Vagina (tissue), 2 donors: ENCODE measurements at places on chromosomes 3 and 15.

- peaks cover 18% of the 10 kb centered on the region for H3K4me1 ChIP-seq
- no peaks in the 10 kb centered on the region for H3K36me3 ChIP-seq
- no peak for DNase-seq
- H3K27ac ChIP-seq: no peak overlapping the region
- H3K27me3 ChIP-seq: no peaks in the 10 kb centered on the region
- H3K4me3 ChIP-seq: no peak overlapping the region
Measured at GRCh38 chr15:62647202-62647842, 395.2 kb upstream of the TPM1 start.

- H3K27ac ChIP-seq: no peak overlapping the region
- DNase-seq: no peak
- no peaks in the 10 kb centered on the region for H3K27me3 ChIP-seq
- H3K4me1 ChIP-seq: no peaks in the 10 kb centered on the region
Measured at GRCh38 chr3:56087451-56088053, 380.7 kb downstream of the ERC2 start.

- H3K4me1 ChIP-seq: no peaks in the 10 kb centered on the region
- H3K27ac ChIP-seq: no peak overlapping the region
- no peak for DNase-seq
- no peaks in the 10 kb centered on the region for H3K36me3 ChIP-seq
Measured at GRCh38 chr3:99981138-99981537, 133.2 kb downstream of the FILIP1L start.

DNA sequence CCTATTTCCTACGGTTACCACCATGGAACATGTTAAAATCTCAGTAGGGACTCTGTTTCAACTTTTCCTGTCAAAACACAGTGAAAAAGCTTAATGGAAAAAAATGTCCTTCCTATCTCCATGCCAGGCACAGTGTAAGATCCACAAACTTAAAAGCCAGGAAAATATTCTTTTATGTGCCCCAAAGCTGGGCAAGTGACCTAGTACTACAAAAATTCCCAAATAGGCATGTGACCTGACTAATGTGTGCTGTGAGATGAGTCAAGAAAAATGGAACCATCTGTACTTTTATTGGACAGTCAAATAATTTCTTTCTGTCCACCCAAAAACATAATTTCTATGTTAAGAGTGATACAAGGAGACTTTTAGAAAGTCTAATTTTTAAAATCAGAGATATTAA is 406.0 kb downstream of the ZBTB20 start:
- peaks cover 10% of the 10 kb centered on the region for H3K4me1 ChIP-seq
- no peak for DNase-seq
- H3K27me3 ChIP-seq: no peaks in the 10 kb centered on the region
- no peak overlapping the region for H3K4me3 ChIP-seq
- H3K27ac ChIP-seq: no peak overlapping the region
- no peaks in the 10 kb centered on the region for H3K36me3 ChIP-seq

DNA sequence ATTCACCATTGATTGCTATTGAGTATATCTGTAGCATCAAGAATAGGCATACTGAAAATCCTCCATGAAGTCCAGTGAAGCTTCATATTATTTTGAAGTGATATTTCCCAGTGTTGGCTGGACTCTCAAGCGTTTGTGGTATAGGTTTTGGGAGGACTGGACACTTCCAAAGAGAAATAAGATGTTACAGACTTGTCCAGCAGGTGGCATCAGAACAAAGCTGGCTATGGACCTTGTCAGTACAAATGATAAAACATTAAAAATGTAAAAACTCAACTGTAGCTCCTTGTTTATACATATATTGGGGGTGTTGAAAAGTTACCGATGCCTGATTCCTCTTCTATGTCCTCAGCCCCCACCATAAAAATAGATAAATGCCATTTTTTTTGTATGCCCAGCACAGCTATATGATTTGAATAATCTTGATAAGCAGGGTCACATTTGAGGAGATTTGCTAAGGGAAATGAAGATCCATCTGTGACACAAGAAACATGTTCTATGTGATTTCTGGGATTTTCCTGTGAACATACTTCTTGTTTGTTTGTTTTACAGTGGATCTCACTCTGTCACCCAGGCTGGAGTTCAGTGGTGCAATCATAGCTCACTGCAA is 54.5 kb upstream of the GOLGA6B start:
- no peak for DNase-seq
- no peaks in the 10 kb centered on the region for H3K27me3 ChIP-seq
- H3K36me3 ChIP-seq: no peaks in the 10 kb centered on the region
- H3K4me3 ChIP-seq: no peak overlapping the region
- no peak overlapping the region for H3K27ac ChIP-seq
- H3K4me1 ChIP-seq: no peaks in the 10 kb centered on the region

- DNase-seq: no peak
- no peak overlapping the region for H3K27ac ChIP-seq
- H3K27me3 ChIP-seq: no peaks in the 10 kb centered on the region
- no peak overlapping the region for H3K4me3 ChIP-seq
- H3K36me3 ChIP-seq: no peaks in the 10 kb centered on the region
Measured at GRCh38 chr3:54321520-54321919, 199.2 kb downstream of the CACNA2D3 start.

- H3K4me1 ChIP-seq: peaks cover 30% of the 10 kb centered on the region
- no peak for DNase-seq
- no peak overlapping the region for H3K27ac ChIP-seq
- no peaks in the 10 kb centered on the region for H3K27me3 ChIP-seq
- H3K4me3 ChIP-seq: no peak overlapping the region
- no peaks in the 10 kb centered on the region for H3K36me3 ChIP-seq
Measured at GRCh38 chr15:80775338-80775737, 3.8 kb upstream of the CEMIP start.

- H3K27ac ChIP-seq: no peak overlapping the region
- no peak overlapping the region for H3K4me3 ChIP-seq
- no peak for DNase-seq
- no peaks in the 10 kb centered on the region for H3K36me3 ChIP-seq
- no peaks in the 10 kb centered on the region for H3K27me3 ChIP-seq
Measured at GRCh38 chr3:131193641-131194238, 167.1 kb downstream of the NEK11 start.

GRCh38 chr3:73046195-73046594 is 15.3 kb upstream of the EBLN2 start:
- DNase-seq: no peak
- H3K4me1 ChIP-seq: peaks cover 46% of the 10 kb centered on the region
- H3K27ac ChIP-seq: no peak overlapping the region
- H3K4me3 ChIP-seq: no peak overlapping the region

DNA sequence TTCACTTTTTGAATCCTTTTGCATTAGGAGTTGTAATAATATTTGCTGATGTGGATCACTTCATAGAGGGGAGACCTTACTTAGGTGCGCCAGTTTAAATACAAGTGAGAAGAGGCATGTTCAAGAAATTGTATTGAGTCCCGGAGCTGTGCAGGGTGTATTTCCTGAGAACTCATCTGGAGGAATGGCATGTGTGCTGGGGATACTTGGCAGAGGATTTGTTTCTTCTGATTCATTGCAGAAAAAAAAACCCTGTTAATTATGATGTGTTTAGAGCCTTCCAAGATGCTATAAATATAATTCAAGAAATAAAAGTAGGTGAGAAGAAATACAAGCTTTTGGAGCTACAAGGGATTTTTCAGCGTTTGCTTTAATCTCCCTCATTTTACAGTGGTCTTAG is 97.6 kb downstream of the TPRG1 start:
- H3K4me3 ChIP-seq: no peak overlapping the region
- H3K27ac ChIP-seq: no peak overlapping the region
- H3K36me3 ChIP-seq: no peaks in the 10 kb centered on the region

GRCh38 chr3:30289324-30289723 is 317.1 kb upstream of the TGFBR2 start:
- H3K4me3 ChIP-seq: no peak overlapping the region
- H3K27ac ChIP-seq: no peak overlapping the region
- H3K27me3 ChIP-seq: no peaks in the 10 kb centered on the region

DNA sequence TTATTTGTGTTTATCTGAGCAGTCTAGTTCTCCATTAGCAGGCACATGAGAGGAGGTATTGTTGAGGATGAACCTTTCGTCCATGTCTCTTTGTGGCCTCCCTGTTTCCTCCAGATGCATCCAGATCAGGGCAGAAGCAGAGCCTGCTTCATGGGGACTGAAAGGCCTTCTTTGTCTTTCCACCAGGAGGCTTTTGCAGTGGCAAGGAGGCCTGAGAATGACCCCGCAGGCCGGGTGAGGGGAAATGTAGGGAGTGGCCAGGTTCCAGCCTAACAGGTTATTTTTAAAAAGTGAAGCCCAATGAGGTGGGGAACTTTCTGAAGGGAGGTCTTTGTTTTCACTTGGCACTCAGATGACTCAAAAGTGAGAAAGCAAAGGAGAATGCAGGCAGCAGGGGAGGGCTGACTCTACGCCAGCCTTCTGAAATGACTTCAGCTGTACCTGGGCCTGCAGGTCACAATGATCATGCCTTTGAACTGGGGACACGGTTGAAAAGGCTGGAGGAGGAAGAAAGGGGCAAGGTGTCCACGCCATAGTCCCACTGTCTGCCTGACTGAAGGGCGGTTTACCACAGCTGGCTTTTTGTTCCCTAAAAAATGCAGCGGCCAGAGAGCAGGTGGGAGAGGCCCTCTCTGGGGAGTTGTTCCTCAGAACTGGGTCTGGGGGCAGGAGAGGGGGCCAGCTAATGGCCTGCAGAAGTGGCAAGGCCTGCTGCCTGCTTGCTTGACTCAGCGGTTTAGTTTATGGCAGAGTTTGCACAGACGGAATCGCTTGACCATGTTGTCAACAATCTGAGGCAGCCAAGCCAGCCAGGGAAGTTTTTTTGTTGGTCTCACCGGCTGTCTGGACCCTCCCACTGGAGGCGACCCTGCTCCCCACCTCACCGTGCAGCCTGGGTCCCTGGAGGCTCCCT is 28.7 kb downstream of the CMTM7 start:
- no peaks in the 10 kb centered on the region for H3K27me3 ChIP-seq
- H3K36me3 ChIP-seq: no peaks in the 10 kb centered on the region
- H3K4me1 ChIP-seq: peaks cover 33% of the 10 kb centered on the region
- peak overlapping the region; percentile 9 for H3K27ac ChIP-seq

DNA sequence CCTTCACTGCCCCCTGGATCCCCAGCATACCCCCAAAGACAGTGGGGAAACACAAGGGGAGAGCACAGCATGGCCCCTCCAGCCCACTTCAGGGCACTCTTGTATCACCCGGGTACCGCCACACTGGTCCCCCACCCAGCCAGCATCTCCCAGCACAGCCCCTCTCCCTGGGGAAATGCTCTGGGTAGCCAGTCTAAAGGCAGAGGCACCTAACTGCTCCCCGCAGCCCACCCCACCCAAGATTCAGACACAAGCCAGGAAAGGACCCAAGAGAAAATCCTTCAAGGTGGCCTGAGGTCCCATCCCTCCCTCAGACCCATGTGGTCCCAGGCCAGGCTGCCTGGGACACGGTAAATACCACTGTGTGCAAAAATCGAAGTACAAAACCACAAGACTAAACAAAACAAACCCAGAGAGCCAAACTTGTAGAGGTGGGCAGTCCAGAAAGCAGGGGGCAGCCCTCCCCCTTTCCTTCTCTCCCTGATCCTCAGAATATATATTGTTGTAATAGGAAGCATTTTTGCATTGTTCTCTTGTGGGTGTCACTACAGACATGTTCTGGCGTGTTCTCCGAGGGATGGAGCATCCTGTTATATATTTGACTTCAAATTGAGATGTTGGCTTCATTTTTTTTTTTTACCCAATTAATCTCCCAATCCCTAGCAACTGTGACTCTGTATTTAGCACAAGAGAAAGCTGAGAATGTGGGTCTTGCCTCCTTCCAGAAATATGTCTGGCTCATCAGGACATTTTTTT is 51.7 kb downstream of the GRIP2 start:
- H3K36me3 ChIP-seq: peaks cover 9% of the 10 kb centered on the region
- H3K27ac ChIP-seq: no peak overlapping the region
- no peak overlapping the region for H3K4me3 ChIP-seq
- H3K27me3 ChIP-seq: no peaks in the 10 kb centered on the region

- no peaks in the 10 kb centered on the region for H3K36me3 ChIP-seq
- no peak overlapping the region for H3K27ac ChIP-seq
- no peak overlapping the region for H3K4me3 ChIP-seq
- no peaks in the 10 kb centered on the region for H3K27me3 ChIP-seq
- peaks cover 17% of the 10 kb centered on the region for H3K4me1 ChIP-seq
Measured at GRCh38 chr3:120033596-120033995, 60.7 kb downstream of the GSK3B start.

DNA sequence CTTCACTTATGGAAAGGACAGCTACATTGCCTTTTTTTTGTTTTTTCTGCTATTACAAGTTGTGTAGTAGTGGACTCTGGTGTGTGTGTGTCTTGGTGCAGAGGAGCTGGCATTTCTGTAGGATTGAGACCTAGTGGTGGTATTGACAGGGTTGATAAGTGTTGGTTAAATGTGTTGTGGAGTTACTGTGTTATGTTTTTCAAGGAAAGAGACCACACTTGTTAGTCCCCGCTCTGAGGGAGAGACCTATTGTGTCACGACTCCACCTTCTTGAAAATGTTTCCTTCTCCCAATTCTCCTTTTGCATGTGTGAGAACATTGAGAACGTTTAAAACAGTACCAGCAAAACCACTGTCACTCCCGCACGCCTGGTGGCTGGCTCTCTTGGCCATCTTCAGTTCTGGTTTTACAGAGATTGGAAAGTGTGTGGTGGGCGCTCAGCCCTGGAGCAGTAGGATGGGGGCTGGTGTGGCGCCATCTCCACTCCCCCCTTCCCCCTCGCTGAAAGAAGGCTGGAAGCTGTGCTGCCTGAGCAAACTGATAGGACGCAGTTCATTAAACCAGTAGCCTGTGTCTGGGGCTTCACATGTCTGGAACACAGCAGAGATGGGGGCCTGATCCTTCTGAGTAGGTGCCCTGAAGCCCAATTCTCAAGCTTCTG is 5.5 kb downstream of the KLF13 start:
- H3K27ac ChIP-seq: peak overlapping the region; percentile 34
- no peaks in the 10 kb centered on the region for H3K36me3 ChIP-seq
- H3K27me3 ChIP-seq: no peaks in the 10 kb centered on the region

DNA sequence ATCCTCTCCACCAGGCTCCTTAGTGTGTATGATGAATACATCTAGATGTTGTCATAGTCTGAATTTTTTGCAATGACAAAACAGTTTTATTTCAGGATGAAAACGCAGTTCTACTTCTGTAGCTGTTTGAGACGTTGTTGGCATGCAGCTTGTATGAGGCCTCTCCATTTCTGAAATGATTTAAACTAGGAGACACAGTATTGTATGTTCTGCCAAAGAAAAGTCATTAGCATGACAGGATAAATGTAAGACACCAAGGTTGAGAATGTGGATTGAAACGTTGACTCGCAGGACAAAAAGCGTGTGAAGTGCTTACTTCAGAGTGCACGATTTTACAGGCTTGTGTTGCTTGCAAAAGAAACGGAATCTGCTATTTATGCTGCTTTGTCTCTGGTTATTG is 35.3 kb downstream of the ABHD17C start:
- DNase-seq: no peak
- no peak overlapping the region for H3K4me3 ChIP-seq
- no peaks in the 10 kb centered on the region for H3K27me3 ChIP-seq
- no peaks in the 10 kb centered on the region for H3K36me3 ChIP-seq

- no peaks in the 10 kb centered on the region for H3K27me3 ChIP-seq
- no peak for DNase-seq
- H3K4me1 ChIP-seq: no peaks in the 10 kb centered on the region
- H3K4me3 ChIP-seq: no peak overlapping the region
- no peaks in the 10 kb centered on the region for H3K36me3 ChIP-seq
Measured at GRCh38 chr3:149424918-149425317, 47.5 kb upstream of the TM4SF1 start.

DNA sequence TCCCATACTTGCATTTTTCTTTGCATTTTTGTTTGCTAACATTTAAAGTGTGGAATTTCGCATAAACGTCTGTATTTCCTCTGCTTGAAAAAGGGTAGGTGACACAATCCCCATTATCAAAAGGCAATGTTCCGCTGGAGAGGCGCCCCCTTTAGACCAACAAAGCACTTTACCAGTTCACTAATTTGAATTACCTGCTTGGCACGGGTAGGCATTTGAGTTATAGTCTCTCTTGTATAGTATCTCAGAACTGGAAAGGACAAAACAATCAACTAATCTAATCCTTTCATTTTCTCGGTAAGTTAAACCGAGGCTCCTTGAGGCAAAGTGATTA is 775 bp upstream of the CCDC39 start:
- H3K4me1 ChIP-seq: peaks cover 17% of the 10 kb centered on the region
- no peak for DNase-seq
- H3K27me3 ChIP-seq: no peaks in the 10 kb centered on the region
- no peaks in the 10 kb centered on the region for H3K36me3 ChIP-seq
